ENCODE measurements at places on chromosomes 13 and 19.

GRCh38 chr19:38657633-38658222, 10.3 kb downstream of the ACTN4 start:
- DNase-seq: no peak

DNA sequence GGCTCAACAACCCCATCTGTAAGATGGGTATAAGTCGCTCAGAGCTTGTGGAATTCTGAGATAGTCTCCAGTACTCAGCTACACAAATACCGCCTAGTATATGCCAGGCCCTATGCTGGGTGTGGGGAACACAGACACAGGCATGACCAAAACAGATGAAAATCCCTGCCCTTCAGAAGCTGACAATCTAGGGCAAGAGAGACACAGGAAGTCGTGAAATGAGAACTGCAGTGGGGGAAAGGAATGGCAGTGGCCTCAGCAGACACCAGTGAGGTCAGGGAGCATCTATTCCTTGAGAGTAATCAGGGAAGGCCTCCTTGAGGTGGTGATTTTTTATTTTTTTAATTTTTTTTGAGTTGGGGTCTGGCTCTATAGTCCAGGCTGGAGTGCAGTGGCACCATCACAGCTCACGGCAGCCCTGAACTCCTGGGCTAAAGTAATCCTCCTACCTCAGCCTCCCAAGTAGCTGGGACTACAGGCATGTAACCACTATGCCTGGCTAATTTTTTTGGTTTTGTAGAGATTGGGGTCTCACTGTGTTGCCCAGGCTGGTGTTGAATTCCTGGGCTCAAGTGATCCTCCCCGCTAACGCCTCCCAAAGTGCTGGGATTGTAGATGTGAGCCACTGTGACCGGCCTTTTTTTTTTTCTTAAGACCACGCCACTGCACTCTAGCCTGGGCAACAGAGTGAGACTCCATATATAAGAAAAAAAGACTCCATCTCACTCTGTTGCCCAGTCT, 3.2 kb downstream of the TMIGD2 start:
- no peak for DNase-seq

DNA sequence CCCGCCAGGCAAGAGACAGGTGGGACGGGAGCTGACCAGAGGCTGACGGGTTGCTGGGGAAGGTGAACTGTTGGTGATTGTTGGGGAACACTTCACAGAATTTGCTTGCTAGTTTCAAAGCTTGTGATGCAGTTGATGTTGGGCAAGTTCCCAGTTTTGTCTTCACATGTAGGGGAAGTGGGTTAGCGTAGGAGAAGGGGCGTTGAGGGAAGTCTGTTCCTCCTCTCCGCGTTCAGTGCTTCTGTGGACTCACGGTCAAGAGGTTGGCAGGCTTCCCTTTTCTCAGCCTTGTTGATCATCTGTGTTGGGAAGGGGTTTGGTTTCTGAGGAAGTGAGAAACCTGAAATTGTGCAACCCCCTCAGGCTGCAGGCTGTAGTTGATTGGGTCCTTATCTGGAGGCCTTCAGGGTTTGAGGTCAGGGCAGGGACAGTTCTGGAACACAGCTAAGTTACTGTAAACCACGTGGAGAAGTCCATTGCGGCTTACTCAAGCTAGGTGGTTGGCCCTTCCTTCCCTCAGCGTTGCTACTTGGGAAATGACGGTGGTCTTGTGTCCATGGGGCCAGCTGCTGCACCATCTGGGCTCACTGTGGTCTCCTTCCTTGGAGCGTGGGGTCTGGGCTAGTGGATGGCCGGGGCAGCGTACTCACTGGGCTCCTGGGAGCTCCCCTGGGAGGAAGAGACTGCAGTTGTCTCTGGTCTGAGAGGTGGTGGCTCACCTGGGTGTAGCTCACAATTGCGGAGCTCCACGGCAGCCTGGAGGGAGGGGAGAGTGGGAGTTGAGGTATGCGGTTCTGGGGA, 7.5 kb downstream of the RPS9 start:
- DNase-seq: peak; percentile 99

DNA sequence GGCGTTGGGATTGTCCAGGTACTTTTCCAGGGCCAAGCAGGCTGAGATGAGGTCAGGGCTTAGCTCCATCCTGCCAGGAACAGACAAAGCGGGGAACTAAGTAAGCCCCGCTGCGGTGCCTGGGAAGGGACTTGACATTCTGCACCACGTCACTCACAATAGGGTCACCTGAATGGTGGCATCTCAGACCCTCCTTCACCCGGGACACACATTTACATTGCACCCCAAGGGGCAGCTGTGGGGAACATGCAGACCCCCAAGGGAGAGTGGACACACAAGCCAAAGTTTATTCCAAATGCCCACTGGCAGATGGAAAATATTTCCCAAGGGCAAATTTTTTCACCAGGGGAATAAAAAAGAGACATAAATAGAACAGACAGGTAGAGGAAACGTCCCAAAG, 20.3 kb upstream of the SPC24 start:
- no peak for DNase-seq

DNA sequence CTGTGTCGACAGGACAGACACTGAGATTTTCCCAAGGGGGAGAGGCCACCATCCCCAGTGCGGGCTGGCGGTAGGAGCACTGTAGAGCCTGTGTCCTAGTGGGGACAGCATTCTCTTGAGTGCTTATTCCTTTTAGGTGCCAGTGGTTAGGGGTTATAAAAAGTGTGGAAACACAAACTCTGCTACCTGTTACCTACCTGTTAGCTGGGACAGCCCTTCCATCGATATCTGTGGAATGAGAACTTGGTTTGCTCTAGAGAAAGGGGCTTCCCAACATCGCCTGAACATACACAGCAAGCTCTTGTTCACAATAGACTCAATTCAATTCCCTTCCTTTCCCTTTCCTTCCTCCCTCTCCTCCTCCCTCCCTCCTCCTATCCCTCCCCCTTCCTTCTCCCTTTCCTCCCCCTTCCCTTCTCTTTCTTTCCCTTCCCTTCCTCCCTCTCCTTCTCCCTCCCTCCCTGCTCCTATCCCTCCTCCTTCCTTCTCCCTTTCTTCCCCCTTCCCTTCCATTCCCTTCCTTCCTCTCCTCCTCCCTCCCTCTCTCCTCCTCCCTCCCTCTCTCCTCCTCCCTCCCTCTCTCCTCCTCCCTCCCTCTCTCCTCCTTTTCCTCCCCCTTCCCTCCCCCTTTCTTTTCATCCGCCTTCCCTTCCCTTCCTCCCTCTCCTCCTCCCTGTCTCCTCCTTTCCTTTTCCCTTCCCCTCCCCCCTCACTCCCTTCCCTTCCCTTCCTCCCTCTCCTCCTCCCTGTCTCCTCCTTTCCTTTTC, 188.5 kb downstream of the URI1 start:
- no peak for DNase-seq

GRCh38 chr13:40187324-40187795, 479.1 kb downstream of the FOXO1 start:
- no peak for DNase-seq

- DNase-seq: peak; percentile 4
Observed at GRCh38 chr19:5434970-5435641, 20.1 kb upstream of the ZNRF4 start.

DNA sequence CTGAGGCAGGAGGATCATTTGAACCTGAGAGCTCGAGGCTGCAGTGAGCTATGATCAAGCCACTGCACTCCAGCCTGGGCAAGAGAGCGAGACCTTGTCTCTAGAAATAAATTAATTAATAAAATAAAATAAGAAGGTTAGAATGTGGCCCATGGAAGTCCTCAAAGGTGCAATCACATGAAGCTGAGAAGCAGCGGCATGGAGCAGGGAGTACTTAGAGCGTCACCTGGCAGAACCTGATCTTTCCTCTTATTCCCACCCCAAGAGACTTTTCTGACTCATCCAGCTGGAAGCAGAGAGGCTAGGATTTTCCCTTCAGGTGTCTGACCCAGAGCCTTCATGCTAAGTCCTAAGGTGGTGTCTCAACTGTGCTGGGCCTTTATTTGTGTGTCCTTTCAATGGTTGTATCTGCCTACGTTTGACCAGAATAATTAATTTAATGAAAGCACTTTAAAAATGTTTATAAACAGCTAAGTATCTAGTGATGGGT, 8.9 kb upstream of the MRPS31 start:
- no peak for DNase-seq

DNA sequence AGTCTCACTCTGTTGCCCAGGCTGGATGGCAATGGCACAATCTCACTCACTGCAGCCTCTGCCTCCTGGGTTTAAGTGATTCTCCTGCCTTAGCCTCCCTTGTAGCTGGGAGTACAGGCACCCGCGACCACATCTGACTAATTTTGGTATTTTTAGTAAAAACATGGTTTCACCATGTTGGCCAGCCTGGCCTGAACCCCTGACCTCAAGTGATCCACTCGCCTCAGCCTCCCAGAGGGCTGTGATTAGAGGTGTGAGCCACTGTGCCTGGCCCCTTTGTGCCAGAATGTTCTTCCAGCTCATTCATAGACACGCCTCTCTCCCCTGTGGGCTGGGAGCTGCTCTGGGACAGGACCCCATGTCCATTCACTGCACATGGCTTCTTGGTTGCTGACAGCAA, 9.1 kb downstream of the MYDGF start:
- DNase-seq: no peak

DNA sequence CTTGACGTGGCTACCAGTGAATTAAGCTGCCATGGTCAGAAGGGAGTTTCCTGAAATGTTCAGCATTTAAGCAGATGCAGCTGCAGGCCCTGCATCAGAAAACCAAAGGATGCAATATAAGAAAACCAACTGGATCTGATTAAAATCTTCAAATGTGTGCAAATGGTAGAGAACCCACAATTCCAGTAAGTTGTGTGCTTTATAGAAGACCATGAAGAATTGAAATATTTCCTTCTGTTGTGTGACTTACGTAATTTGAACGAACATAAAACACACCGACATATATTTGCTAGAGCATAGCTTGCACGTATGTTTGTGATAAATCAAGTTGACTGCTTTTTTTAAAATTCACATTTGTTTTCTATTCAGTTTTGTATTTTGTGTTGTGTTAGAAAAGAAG, 191.4 kb downstream of the COL4A1 start:
- DNase-seq: no peak

DNA sequence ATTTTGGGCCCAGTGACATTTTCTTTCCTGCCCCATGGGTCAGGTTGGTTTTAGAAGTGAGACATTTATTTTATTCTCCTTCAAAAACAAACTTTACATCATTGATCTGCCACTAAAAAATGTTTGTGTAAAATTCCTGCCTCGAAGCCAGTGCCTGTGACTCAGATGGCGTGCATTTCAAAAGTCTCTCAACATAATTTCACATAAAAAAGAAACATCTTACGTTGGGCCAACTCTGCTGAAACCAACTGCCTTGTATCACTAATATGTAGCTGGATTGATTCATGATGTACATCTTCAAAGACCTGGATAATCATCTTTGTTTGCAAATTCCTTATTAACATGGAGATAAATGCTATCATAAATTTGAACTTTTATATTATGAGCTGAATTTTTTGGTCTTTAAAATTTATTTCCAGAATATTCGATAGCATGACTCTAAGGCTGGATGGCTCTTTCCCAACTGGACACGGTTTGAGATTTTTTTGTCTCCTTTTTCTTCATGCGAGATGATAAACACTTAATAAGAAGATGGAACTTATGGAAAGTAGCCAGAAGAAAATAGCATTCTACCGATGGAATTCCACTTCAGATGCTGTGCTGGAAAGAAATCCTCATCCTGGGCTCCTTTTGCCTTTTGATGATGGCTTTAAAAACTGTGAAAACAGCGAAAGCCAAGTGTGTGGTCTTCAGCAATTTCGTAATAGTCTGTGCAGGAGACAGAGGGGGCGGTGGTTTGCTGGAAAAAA, 420.5 kb downstream of the FGF9 start:
- no peak for DNase-seq

DNA sequence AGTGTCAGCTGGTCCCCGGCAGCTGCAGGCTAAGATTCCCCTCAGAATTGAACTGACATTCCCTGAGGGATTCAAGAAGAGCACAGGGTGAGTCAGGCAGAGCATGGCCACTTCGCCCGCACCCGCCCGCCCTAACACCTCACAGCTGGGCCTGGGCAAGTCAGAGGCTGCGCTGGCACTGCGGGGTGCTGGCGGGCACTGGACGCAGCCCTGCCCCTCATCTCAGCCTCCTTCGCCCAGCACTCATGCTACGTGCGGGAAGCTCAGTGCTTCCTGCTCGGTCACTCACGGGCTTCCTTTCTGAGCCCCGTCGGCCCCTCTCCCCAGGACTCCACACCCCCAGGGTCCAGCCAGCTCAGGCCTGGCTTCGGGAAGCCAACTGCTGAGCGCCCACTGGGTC, 56.9 kb downstream of the MLLT1 start:
- DNase-seq: no peak

GRCh38 chr13:99289271-99289670, 17.9 kb downstream of the GPR183 start:
- no peak for DNase-seq

- DNase-seq: no peak
Observed at GRCh38 chr13:59211606-59212005, 952.1 kb downstream of the DIAPH3 start.

DNA sequence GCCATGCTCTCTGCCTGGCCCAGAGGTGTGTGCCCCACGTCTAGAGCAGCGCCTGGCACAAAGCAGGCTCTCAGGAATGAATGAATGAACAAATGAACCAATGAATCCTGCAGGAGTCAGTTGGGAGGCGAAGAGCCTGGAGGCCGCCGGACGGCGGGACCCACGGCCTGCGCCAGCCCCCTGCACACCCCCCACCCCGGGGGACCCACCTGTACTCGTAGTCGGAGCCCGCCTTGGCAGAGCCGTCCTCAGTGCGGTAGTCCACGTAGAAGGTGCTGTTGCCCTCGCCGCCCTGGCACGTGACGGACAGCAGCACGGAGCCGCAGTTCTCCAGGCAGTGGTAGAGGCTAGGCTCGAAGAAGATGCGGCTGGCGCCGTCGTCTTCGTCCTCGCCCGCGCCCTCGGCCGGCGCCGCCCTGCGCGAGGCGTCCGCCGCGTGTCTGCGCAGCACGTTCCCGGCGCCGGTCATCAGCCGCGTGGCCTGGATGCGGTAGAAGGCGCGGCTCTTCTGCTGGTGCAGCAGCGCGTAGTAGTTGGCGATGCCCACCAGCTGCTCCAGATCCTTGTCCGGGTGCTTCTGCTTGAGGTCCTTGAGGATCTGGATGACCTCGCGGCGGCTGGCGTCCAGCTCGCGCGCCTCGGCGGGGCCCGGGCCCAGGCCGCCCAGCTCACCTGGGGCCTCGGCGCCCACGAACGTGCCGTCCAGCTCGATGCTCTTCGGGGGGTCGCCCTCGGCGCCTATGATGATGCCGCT, 14.8 kb downstream of the SLC8A2 start:
- DNase-seq: no peak

- DNase-seq: no peak
Observed at GRCh38 chr13:47679401-47679800, 321.7 kb downstream of the SUCLA2 start.

GRCh38 chr13:26721251-26722121, 39.1 kb downstream of the GPR12 start:
- DNase-seq: peak; percentile 65

DNA sequence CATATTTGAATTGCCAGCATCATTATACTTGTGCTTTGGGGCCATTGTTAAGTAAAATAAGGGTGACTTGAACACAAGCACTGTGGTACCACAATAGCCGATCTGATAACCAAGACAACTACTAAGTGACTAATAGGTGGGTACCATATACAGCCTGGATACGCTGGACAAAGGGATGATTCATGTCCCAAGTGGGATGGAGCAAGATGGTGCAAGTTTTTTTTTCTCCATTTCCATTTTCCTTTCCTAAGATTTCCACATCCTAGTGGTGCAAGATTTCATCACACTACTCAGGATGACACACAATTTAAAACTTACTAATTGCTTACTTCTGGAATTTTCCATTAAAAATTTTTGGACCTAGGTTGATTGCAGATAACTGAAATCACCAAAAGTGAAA, 15.1 kb downstream of the BRCA2 start:
- no peak for DNase-seq

Data from hematopoietic multipotent progenitor cell treated with erythropoietin and hydrocortisone succinate and interleukin-3 and kit ligand, for 6 days (in vitro differentiated cells).